Chondrocyte (in vitro differentiated cells): ENCODE measurements at places on chromosomes 1 and 21.
A peak's percentile ranks its signal among the peaks of the same experiment; 100 is the strongest.

DNA sequence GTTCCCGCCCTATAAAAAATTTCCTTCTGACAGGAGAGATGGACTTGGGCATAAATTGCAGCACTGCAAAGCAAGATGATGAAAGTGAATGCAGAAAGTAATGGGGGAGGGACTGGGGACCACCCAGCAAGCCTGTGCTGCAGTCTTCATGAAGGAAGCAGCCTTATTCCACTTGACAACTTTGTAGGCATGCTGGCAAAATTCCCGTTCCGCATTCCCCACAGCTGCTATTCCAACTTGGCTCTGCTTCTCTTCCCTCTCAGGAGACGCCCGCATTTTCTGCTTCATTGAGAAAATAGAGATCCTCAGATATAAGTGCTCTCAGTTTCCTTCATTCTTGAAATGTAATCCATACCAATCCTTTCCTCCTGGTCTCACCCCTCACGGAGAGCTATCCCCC lies 2.4 kb downstream of the HMGB4 start:
- DNase-seq: no peak

DNA sequence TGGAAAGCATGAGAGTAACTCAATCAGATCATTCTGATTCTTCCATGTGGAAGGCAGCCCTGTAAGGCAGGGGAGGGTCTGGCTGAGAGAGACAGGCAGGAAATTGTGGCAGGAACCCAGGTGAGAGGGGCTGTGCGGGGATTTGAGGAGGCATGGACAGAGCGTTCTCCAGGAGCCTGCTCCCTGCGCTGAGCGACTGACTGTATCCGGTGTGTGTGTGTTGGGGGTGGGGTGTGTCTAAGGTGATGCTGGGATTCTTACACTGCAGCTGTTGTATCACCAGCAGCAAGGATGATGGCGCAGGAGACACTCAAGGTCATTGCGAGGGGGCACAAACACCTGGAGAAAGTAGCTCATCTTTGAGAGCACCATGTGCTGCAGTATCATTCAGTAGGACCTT lies 128.5 kb downstream of the RHOU start:
- no peak for DNase-seq

DNA sequence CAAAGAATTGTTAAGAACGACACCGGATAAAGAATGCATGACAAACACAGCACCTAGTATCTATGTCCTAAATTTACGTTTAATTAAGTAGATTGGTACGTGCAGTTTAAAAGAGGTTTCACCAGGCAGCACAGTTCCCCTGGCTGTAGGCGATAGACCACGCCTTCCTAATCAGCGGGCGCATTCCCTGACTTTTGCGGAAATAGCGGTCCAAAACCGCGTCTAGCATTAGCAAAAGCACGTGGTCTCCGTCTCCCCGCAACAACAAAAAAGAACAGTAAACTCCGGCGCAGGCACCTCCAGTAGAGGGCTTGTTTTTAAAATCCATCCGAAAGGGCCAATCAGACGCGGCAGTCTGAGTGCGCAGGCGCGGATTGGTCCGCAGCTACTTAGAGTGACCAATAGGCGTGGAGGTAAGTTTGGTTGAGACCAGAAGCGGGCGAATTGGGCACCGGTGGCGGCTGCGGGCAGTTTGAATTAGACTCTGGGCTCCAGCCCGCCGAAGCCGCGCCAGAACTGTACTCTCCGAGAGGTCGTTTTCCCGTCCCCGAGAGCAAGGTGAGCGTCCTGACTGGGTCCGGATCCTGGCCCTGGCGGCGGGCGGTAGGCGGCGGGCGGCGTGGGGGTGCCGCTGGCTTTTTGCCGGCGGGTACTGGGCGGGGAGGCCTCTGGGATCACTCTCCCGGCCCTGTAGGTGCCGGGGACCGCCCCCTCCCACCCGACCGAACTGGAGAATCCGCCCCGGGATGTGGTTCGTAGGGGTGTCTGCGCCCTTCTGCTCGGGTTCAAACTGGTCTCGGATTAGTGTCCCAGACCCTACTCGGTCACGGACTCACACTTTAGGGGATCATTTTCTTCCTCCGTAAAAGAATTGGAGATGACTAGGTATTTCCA lies at the start of gene CENPF:
TSS of gene CENPF (plus strand) at position 432 of the 894 bp plus-strand sequence. CDS start 10,560 bp downstream, outside the sequence.
- peak; percentile 97 for DNase-seq

DNA sequence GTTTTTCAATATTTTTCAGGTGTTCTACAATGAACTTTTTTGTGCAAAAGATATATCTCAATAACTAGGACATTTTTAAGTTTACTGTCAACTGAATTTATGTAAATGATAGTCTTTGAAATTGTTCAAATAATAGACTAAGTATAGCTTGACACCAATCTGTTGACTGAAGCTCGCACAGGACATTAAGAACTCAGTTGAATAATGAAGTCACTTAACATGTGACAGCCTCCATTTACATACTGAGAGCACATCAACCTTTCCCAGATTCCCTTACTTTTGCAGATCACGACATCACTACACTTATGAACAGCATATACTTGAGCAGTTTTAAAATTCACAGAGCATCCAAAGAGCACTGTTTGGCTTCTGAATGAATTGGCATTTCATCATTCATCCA lies 268.2 kb downstream of the LRRC7 start:
- DNase-seq: no peak

- DNase-seq: no peak
These were observed 39.8 kb downstream of the MYSM1 start for GRCh38 chr1:58660105-58660504.

- no peak for DNase-seq
These were observed 95.9 kb downstream of the CAMTA1 start for GRCh38 chr1:6880951-6881690.

DNA sequence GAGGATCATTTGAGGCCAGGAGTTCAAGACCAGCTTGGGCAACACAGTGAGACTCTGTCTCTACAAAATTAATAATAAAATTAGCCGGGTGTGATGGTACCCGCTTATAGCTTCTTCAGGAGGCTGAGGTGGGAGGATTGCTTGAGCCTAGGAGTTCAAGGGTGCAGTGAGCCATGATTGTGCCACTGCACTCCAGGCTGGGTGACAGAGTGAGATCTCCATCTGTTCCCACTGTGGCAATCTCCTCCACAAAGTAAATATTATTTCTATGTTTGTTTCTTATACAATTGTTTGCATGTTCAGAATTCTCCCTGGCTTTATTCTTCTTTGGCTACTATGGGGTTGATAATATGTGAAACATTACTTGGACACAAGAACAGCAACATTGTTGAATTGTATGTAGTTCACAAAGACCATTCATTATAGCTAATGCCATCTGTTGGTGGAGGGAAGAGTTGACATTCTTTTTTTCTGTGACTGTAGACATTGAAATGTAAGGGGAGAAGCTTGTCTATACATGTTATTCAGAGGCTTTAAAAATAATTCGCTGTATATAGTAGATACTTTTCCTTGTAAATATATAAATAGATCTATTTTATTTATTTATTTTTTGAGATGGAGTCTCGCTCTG lies 47.8 kb upstream of the SRSF10 start:
- no peak for DNase-seq
